Stimulated activated naive CD8-positive, alpha-beta T cell treated with anti-CD3 and anti-CD28 coated beads, Interleukin-15, Interleukin-2, amounts not matched to agents 100 U/mL and 50 U/mL, for 24 hours (primary cell): ENCODE measurements at places on chromosomes 6 and 20.

- DNase-seq, result no peak
These were observed 66.5 kb downstream of the LRFN2 start for GRCh38 chr6:40520678-40521077.

- peak; percentile 70 for DNase-seq
These were observed 114.7 kb upstream of the BACH2 start for GRCh38 chr6:90411292-90411781.

DNA sequence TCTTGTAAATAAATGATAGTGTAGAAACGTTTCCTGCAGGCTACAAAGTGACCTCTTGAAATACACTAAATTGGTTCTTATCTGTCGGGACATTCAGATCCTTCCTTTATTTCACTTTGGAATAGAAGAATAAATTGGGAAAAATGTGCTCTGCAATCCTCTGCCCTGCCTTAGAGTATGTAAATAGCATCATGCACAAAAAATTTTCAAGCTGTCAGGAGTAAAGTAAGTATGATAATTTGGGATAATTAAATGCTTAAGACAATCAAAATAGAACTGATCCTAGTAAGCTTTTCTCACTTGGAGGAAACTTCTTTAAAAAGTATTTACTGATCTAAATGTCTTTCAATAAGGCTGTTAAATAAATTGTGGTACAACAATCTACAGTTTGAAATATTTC is 3.1 kb upstream of the TPBG start:
- DNase-seq, result no peak

DNA sequence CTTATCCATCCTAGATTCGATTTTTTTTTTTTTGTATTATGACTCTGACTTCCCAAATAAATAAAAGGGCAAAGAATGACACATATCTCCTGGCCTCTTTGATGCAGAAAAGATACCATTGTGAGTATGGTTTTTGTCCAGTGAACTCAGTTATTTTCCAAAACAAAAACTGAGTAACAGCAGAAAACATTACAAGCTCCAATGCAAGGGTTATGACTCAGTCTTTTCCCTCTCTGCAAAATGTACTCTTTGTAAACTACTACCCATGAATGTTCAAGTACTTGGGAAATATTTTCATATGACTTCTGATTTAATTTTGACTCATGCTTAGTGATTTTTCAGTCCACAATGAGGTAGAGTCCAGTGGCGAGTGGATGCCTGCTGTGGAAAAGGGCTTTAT is 355.3 kb downstream of the RNF144B start:
- no peak for DNase-seq

DNA sequence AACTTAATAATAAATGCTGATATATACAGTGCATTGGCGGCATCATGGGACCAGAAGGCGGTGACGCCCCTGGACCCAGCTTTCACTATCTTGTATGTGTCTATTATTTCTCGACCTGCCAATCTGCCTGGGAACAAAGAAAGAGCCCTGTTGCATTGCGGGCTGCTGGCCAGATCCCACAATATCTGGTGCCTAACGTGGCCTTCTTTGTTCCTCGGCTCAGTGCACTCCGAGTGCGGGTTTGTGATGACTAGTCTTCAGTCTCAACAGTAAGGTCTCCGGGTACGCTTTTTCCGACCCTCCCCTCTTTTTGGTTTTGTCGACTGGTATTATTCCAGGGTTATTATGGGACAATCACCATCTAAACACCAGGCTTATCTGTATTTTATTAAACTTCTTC is 291.5 kb downstream of the TBC1D32 start:
- no peak for DNase-seq

GRCh38 chr6:138044458-138044857 is 62.8 kb downstream of the PERP start:
- DNase-seq, result no peak

GRCh38 chr20:46928580-46929132 is 34.0 kb downstream of the EYA2 start:
- DNase-seq, result no peak

- no peak for DNase-seq
These were observed 2.1 kb downstream of the TFEB start for GRCh38 chr6:41733360-41733706.

- no peak for DNase-seq
These were observed 92.7 kb downstream of the IRF4 start for GRCh38 chr6:484086-484745.

- no peak for DNase-seq
These were observed 368.9 kb upstream of the JARID2 start for GRCh38 chr6:14876778-14877613.

- DNase-seq, result no peak
These were observed 18.6 kb upstream of the TREM2 start for GRCh38 chr6:41181566-41181965.

DNA sequence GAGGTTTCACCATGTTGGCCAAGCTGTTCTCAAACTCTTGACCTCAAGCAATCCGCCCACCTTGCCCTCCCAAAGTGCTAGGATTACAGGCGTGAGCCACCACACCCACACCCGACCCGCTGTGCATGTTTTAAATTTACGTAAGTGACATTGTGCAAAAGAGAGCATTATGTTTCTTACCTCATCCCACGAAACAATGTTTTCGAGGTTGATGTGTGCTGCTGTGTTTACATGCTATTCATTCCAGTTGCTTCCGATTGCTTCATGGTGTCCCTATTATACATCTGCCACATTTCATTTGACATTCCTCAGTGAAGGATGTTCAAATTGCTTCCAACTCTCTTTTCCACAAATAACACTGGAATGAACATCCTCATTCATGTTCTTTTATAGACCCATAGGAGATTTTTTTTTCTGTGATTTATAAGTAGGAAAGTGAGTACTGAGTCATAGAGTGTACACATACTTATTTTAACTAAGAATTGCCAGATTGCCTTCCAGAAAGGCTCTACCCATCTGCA is 403.9 kb upstream of the JARID2 start:
- DNase-seq, result no peak

GRCh38 chr6:40912158-40912946 is 126.7 kb downstream of the UNC5CL start:
- DNase-seq, result peak; percentile 24

- DNase-seq, result no peak
These were observed 23.8 kb downstream of the CYB5R4 start for GRCh38 chr6:83883240-83883639.

GRCh38 chr6:138832182-138832581 is 36.3 kb downstream of the ECT2L start:
- no peak for DNase-seq

GRCh38 chr6:23180504-23181293 is 611.3 kb downstream of the HDGFL1 start:
- no peak for DNase-seq

DNA sequence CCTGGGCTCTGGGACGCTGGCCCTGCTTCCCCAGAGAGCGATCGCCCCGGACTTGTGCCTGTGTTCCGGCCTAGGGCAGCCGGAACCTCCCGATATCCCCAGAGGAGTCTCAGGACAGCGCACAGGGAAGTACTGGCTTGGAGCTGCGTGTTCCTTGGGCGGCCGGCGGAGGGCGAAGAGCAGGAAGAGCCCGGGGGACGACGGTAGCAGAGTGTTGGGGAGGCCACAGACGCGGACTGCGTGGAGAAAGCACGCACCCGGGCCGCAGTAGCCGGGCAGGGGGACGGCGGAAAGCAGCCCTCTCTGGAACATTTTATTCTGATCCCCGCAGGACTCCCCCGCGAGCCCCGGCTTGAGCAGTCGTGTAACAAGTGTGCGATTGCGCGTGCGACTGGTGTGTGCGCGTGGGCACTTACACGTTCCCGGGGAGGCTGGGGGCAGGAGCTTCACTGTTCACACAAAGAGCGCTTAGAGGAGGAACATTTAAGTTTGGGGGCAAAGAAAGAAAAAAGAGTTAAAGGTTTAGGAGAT is 36.1 kb downstream of the NCR2 start:
- peak; percentile 28 for DNase-seq

- DNase-seq, result no peak
These were observed 8.7 kb upstream of the GTF3C6 start for GRCh38 chr6:110949679-110950285.

DNA sequence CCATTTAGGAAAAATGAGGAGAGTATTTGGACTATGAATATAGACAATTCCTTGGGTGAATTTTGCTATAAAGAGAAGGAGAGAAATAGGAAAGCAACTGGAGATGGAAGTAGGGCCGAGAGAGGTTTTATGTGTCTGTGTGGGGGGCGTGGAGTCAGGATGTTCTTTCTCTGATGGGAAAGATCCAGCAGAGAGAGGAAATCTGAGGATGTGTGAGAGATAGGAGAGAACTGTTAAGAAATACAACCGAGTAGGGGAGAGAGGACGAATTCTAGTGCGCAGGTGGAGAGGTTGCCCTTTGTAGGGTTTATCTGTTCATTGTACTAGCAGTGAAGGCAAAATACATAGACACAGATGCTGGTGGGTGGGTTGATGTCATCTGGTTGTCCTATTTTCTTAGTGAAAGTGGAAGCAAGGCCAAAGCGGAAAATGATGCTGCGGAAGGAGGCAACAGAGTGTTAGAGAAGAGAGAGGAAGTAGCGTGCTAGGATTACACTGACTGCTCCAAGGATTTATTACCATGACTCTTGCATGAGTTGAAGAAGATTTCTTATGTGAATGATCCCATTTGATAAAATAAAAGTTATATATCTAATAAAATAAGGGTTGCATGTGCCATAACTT is 57.7 kb downstream of the CLVS2 start:
- no peak for DNase-seq

DNA sequence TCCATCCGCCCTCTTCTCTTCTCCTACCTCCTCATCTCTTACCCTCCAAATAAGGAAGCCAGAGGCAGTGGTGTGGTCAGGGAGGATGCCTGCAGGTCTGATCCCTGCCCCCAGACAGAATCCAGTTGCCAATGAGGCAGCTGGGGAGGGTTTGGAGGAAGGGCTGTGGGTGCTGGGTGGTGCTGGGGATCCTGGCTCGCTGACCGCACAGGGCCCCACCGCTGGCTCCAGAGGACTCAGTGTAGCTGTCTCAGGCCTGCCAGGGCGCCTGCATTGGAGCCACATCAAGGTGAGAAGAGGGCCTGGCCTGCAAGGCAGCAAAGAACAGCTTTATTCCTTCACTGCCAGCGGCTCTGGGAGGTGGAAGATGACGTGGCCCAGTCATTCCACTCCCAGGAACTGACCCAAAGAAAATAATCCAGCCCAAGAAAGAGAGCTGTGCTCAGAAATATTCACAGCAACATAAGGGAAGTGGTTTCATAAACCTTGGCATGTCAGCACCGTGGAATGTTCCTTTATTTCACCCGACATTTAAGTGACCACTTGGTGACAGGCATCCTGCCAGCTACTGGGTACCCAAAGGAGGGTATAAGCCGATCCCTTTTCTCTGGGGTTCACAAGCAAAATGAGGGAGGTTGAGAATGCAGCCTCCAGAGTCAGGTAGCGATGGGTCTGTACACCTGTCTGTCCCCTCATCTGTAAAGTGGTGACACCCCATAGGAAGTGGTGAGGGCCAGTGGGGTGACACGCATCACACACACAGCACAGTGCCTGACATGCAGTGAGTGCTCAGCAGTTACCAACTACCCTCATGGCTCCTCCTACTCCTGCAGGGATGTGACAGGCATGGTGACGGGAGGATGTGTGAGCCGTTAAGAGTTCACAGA is 125.1 kb downstream of the SNX5 start:
- peak; percentile 20 for DNase-seq

GRCh38 chr6:163793011-163793983 is 378.8 kb downstream of the QKI start:
- DNase-seq, result no peak

DNA sequence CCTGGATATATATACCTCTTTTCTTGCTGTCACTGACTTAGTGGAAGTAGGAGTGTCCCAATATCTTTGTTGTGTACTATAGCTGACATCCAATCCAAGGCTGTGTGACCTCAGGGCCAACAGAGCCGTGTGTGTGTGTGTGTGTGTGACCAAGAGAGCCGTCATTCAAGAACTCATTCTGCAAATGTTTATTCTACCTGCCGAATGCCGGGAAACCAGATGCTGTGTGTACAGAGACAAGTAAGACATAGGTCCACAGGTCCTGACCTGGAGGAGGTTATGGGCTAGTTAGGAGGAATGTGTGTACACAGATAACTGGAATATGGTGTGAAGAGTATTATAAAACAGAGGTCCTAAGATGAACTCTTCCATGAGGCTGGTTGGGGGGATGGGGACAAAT is 190.0 kb downstream of the DHX35 start:
- no peak for DNase-seq

- no peak for DNase-seq
These were observed 80.9 kb upstream of the PLN start for GRCh38 chr6:118467181-118467580.

- DNase-seq, result no peak
These were observed 51.5 kb upstream of the TRIM26 start for GRCh38 chr6:30264743-30265142.

DNA sequence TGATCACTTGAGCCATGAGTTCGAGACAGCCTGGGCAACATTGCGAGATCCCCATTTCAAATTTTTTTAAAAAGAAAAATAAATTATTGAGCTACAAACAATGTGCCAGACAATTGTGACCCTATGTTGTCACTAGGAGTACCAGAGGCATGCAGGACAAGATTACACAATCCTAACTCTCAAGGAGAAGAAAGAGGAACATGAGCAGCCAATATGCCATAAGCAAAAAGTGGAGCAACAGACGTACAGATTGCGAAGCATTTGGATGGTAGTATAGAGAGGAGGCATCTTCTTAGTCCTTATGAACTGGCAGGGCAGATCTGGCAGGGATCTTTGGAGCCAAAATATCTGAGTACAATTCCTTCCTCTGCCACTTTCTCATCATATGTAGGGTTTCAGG is 156.4 kb downstream of the OR2B2 start:
- no peak for DNase-seq

DNA sequence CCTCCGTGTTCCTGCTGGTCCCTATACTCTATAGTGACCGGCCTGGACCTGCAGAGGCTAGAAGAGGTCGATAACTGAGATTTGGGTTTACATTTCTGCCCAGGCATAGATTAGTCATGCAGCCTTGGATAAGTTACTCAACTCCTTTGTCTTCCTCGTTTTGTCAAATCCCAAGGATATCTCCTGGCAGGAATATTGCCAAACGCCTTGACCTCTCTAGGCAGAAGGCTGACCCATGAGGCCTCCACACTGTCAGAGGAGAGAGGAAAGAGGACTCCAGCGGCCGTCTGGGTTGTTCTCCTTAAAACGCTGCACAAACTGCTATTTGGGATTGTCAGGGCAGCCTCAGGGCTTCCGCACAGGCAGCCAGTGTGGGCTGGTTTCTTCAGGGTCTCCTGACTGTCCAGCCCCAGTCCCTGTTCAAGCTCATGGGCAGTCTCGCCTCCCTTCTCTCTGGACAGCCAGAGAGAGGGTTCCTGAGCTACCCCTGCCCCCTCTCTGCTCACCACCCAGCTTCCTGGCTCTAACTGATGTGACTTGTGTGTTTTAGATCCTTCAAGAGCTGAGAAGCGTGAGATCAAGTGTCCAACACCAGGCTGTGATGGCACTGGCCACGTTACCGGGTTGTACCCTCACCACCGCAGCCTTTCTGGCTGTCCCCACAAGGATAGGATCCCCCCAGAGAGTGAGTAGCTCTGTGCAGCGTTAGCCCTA is 44.7 kb upstream of the PCMTD2 start:
- DNase-seq, result no peak

GRCh38 chr6:12578097-12578496 is 138.5 kb upstream of the PHACTR1 start:
- no peak for DNase-seq
